Nephron progenitor cell (in vitro differentiated cells): ENCODE measurements at places on chromosomes 1 and 21.
A peak's percentile ranks its signal among the peaks of the same experiment; 100 is the strongest.

DNA sequence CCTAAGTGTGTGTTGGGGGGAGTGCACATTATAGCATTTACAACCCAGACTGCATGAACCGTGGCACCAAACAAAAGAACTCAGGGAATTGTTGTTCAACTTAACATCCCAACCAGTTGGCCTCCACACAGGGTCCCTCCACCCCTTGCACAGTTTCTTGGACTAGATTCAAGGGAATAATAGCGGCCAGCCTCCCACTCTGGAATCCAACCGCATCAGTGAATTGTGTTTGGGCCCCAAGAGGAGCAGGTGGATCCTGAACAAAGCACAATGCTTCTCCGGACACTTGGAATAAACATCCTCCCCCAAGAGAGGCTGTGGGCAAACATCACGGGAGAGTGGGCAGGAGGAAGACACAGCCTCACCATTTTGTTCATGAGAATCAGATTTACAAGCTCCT lies 18.2 kb downstream of the CD34 start:
- no peak for DNase-seq

DNA sequence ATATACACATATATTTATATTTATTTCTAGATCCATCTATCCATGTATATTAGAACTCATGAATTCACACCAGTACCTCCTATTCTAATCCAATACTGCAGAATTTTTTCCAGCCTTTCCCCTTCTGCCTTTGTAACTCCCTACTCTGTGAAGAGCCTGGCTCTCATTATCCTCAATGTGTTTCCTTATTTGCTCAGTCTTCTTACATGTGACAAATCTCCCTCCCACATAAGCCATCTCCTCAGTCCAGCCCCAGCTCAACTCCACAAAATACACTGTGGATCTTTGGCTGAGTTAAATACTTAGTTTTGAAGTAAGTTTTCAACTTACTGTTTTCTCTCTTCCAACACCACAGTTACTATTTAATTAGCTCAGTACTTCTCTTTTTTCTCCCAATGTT lies 45.7 kb downstream of the ATP5PO start:
- DNase-seq = no peak

- no peak for DNase-seq
Observed at GRCh38 chr1:170547255-170547654, 15.3 kb downstream of the GORAB start.

GRCh38 chr21:33810766-33811165 lies 104.8 kb downstream of the ATP5PO start:
- DNase-seq = no peak

DNA sequence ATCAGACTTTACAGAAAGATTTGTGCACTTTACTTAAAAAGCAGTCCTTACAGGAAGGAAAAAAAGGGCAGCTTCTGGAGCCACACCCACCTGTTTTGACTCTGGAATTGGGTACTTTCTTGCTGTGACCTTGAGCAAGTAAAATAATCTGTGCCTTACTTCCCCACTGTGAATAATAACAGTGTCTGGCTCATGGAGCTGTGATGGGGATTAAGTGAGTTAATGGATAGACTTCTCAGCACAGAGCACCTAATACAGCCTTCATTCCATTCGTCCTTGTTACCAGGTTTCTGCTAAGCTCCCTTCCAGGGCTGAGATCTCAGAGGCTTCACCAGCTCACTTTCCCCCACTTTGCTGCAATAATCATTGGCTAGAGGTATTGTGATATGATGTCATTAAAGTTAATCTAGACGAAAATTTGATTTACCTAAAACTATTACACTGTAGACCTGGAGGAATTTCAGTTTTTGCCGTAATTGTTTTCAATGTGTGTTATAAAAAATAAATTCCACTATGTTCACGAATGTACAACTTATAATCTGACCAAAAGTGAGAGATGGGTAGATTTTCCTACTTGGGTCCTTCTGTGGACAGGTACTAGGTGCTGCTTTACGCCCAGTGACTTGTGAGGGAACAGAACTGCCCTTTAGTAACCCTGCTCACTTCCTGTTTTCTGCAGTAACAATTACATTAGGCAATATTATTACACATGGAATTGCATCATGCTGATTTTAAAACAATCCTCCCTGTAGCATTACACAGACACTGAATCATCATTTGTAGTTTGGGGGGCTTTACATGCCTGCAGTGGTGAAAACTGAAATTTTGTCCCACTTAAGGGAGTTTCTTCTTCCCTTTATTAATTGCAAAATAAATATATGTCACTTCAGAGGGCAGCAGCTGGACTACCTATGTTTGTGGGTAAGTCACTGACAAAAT lies 19.7 kb upstream of the ABCG1 start:
- DNase-seq = no peak

- DNase-seq = no peak
Observed at GRCh38 chr1:47402591-47402990, 13.5 kb upstream of the FOXE3 start.

GRCh38 chr1:167270349-167271092 lies 49.8 kb downstream of the POU2F1 start:
- no peak for DNase-seq

- no peak for DNase-seq
Observed at GRCh38 chr1:175733722-175734121, 9.7 kb downstream of the TNR start.

DNA sequence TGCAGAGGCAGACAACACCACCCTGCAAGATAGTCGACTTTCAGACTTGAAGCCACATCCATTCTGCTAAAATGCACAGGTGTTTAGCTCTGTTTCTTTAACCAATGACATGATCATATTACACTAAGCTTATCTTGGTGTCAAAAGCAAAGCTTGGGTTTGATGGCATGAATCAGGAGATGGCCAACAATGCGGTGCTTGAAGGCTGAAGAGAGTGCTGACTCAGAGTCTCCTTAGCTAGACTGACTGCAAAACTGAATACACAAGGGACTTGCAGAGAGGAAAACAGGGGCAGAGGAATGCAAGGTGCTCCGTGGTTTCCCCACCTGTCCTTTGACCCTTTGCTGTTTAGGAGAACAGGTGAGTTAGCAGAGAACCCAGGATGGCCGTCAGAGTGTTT lies 262.6 kb downstream of the SIPA1L2 start:
- DNase-seq = no peak

DNA sequence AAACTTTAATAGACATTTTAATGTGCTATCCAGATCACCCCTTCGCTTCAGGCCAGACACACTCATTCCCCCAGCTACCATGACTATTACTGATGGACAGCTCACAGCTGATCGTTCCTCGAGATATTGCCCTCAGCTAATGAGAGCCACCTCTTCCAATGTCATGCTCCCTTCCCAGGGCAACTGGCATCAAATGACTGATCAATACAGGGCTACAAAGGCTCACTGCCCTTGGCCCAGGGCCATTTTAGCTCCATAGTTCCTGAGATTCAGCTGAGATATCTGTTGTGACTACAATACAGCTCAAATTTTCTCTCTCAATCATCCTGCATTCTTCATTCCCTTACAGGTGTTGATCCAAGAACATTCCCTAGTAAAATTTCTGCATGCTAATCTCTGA lies 104.5 kb upstream of the PKN2 start:
- DNase-seq = no peak

- DNase-seq = no peak
Observed at GRCh38 chr21:39041816-39042215, 141.4 kb downstream of the PSMG1 start.

- DNase-seq = peak; percentile 34
Observed at GRCh38 chr1:10866321-10867093, 70.1 kb upstream of the CASZ1 start.

GRCh38 chr1:54786778-54787177 lies 14.3 kb downstream of the TTC22 start:
- no peak for DNase-seq

GRCh38 chr1:184492536-184492935 lies 105.7 kb downstream of the C1orf21 start:
- no peak for DNase-seq

DNA sequence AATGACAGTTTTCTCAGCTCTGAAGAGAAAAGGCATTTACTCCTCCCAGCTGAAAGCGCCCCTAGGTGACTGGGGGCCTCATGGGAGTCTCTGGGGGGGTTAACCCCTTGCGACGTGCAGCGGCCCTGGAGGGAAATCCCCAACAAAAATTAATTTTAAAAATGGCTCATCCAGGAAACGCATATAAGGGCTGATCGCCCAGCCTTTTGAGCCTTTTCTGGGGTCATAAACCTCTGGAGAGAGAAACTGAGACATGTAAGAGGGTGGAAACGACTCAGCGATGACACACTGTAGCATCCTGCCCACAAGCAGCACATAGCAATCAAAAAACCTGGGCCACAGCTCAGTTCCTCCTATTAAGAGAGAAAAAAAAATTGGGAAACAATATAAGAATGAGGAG lies 20.4 kb upstream of the HPDL start:
- DNase-seq = no peak

DNA sequence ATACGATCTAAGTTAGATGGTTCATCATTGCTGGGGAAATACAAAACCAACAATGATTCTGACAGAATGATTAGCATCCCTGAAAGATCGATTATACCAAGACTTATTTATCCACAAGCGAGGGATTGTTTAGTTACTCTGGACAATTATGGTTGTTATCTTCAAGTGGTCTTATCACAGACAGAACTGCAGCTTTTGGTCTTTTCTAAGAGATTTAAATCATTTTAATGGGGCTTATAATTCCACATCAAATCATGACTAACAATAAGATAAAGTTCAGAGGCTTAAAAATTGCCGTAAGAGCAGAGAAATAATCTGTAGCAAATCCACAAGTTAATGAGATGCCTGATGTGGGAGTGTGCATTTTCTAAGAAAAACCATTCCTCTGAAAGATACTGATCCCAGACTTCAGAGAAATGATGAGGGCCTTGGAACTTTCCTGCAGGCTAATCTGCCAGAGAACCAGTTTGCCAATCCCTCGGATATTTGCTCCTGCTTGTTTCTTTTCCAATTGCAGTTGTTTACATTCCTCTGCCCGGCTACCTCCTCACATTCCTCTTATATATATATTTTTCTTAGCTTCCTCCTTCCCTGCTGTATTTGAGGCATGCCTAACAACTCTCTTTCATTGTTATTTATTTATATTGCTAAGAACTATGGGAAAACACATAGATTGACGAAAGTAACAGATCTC lies 134.8 kb downstream of the BACH1 start:
- DNase-seq = no peak

GRCh38 chr1:174315239-174315638 lies 132.5 kb upstream of the GPR52 start:
- no peak for DNase-seq

DNA sequence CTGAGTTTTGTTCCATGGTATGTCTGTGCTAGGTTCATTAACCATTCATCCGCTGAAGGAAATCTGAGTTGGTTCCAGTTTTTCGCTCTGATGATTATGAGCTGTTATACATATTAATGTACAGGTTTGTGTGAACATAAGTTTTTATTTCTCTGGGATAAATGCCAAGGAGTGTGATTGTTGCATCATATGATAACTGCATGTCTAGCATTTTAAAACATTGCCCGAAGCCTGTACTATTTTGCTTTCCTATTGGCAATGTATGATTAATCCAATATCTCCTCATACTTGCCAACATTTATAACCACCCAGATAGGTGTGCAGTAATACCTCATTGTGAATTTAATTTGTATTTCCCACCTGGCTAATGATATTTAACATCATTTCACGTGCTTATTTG lies 322.7 kb downstream of the ZNF326 start:
- no peak for DNase-seq

DNA sequence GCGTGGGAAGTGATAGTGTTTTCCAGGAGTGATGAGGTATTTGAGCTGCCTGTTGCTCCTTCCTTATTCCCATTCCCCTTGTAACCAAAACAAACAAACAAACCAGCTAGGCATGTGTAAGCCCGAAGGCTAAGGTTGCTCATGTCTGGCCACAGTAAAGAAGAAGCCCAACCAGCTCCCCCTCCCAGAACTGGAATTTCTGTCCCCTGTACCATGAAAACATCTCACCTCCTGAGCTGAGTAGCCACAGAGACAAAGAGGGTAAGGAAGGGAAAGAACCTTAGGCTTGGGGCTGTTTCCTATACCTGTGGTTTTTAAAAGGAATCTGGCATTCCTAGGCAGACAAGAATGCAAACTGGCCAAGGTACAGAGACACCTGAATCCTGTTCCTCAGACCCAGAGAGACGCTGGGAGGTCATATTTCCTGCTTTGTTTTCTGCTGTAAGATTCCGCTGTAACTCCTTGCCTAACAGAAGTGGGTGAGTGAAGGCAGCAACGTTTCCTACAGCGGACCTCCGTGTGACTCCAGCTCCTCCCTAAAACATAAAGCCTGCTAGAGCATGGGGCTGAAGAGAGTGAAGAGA lies 41.7 kb upstream of the RAB4A start:
- DNase-seq = peak; percentile 20

- DNase-seq = no peak
Observed at GRCh38 chr21:34827445-34828235, 158.8 kb downstream of the CLIC6 start.

GRCh38 chr1:108200687-108201051 lies 526 bp upstream of the SLC25A24 start:
- DNase-seq = peak; percentile 6

- no peak for DNase-seq
Observed at GRCh38 chr1:147243841-147244240, 1.4 kb downstream of the CHD1L start.

- no peak for DNase-seq
Observed at GRCh38 chr21:41043014-41043413, 124.9 kb upstream of the BACE2 start.

- DNase-seq = no peak
Observed at GRCh38 chr1:172897738-172898137, 153.0 kb downstream of the TNFSF18 start.

DNA sequence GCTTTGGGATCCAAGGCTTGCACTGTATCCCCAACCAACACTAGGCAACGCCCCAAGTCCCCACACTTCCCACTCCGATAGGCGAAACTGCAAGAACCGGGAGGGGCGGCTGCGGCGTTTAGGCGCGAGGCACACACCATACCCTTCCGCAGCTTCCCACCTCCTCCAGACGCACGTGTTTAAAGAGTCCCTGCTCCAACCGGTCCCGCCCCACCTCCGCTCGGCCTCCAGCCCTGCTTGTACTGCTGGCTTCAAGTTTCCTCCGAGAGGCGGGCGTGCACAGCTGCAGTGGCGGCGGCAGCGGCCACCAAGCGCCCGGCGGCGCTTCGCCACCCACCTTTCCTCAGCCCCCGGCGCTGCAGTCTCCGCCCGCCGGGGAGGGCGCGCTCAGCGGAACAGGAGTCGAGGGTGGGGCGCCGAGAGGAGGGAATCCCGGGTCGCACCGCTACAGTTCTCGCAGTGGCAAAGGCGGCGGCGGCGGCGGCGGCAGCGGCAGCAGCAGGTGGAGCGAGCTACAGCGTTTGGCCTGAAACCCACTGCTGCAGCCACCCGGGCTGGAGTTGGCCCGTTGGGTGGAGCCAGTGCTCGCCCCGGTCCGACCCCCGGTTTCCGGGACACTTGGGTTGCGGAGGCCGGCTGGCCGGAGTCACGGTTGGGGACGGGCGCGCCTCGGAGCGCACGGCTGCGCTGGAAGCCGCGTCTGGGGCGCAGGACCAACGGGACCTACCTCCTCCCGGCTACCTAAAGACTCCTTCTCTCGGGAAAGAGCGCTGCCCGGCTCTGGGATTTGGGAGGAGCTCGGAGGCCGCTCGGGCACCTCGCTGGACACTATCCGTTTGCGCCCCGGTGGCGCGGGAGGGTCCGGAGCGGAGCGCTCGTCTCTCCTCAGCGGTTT lies at the start of gene CNIH3:
TSS of gene CNIH3 (plus strand) at position 457 of the 895 bp plus-strand sequence. CDS start 858 bp downstream, outside the sequence.
- DNase-seq = peak; percentile 84
